AML-193 (cell line): ENCODE measurements at places on chromosomes 6 and 20.
A peak's percentile ranks its signal among the peaks of the same experiment; 100 is the strongest.

- DNase-seq = no peak
These were observed 228.8 kb downstream of the DHX35 start for GRCh38 chr20:39190666-39191570.

DNA sequence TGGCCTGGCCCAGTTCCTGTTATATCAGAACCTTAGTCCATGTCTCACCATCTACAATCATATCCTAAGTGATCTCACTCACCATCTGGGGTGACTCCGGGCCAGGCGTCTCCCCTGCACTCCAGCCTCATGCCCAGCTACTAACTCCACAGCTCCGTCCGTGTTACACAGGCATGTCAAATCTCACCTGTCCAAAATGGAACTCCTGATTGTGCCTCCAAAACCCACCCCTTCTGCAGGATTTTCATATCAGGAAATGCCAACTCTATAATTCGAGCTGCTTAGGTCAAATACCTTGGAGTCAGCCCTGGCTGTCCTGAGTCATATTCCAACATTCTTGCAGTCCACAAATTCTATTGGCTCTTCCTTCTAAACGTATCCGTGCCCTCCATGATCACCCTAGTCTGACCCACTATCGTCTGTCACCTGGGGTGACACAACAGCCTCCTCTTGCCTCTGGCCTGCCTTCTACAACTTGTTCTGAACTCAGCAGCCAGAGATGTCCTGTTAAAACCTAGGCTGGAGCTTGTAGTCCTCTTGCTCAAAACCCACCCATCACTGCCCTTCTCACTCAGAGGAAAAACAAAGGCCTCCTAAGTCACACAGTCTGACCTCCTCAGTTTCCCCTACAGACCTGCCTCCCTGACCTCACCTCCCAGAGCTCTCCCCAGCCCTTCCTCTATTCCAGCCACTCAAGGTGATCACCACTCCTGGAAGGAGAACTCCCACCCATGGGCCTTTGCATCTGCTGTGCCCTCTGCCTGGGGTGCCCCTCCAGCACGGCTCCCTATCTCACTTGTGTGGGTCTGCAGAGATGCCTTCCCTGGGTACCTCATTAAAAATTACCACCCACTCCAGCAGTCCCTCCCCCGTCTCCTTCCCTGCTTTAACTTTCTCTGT, 85.3 kb upstream of the SIRPA start:
- DNase-seq = no peak

DNA sequence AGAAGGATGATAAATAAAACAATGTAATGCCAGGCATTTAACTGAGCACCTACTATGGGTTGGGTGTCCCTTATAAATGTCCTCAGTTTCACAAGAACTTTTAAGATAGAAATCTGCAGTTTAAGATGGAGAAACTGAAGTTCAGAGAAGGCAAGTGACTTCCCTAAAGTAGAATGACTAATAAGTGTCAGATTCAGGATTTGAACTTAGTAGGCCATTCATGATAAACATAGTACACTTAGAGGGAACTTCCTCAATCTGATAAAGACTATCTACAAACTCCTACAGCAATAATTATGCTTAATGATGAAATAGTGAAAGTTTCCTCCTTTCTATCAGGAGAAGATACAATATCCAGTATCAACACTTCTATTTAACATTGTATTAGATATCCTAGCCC, 43.9 kb downstream of the NCR2 start:
- DNase-seq = peak; percentile 81

DNA sequence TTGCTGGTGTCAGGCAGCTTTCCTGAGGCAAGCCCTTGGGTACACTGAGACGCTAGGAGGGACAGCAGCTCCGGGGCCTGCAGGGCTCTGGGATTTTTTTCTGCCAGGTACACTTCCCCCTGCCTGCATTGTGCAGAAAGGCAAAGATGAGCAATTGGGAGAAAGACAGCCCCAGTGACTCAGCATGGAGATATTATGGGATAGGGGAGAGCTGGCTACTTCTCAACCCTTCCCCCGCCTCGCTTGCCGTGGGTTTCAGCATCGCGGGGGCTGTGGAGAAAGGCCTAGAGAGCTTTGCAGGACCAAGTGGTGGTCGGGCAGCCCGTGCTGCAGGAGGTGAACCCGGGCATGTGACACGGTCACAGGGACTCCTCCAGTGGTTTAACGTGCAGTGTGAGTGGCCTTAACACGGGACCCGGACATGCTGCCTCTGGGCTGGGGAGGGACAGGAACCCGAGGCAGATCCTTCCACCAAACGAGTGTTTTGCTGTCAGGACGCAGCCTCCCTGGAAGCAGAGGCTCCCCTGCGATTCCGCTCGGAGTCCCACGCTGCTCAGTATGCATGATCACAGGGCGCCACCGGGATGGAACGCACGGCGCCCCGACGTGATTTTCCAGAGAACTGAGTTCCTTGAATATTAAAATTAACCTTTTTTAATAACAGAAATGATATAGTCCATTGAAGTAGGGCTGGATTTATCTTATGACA, 139.9 kb downstream of the CDH4 start:
- DNase-seq = no peak

GRCh38 chr6:108872575-108872974, 24.4 kb downstream of the ARMC2 start:
- no peak for DNase-seq

DNA sequence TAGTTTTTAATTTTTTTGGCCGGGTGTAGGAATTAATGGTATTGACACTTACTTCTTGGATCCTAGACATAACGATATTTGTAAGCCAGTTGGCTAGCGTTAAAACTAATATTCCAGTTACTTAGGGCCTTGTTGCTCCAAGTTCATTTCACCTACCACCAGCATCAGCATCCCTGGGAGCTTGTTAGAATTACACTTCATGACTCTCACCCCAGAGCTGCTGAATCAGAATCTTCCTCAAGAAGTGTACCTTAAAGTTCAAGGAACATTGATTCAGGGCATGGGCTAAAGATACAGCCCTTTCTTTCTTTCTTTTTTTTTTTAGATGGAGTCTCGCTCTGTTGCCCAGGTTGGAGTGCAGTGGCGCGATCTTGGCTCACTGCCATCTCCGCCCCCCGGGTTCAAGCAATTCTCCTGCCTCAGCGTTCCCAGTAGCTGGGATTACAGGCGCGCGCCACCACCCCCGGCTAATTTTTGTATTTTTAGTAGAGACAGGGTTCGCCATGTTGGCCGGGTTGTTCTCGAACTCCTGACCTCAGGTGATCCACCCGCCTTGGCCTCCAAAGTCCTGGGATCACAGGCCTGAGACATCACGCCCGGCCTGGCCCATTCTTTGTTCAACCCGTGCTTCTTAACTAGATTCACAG, 1.1 kb downstream of the SLX4IP start:
- no peak for DNase-seq

GRCh38 chr20:5822569-5822968, 72.4 kb downstream of the SHLD1 start:
- peak; percentile 70 for DNase-seq

DNA sequence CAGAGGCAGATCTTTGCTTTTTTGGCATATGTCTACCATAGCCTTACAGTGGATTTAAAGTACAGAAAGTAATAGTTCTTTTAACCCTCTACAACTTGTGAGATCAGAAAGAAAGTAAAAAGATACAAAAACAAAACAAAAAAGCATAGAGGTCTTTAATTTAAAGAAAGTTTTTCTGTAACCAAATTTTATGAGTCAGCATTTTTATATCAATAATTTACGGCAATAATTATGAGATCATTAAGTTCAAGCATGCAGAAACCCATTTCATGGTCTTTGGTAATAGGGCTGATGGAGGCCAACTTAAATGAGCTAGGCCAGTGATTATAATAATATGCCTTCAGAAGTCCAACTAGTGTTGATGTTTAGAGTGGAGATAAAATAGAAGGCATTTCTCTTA, 145.9 kb downstream of the AIG1 start:
- DNase-seq = no peak

DNA sequence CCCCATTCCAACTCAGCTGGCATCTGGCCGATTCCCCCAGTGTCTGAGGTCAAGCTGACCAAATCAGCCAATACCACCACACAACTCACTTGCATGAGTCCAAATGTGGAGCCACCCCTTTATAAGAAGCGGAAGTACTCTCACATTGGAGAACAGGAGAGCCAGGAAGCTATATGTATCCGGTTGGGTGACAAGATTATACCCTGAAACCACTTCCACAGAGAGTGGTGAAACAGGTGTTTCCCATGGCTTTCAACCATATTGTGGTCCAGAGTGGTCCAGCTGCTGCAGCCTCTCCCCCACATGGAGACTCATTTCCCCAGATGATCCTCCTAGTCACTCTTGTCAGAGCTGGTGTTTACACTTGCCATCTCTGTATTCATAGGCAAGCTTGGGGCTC, 24.0 kb upstream of the SERINC1 start:
- DNase-seq = no peak

- no peak for DNase-seq
These were observed 57.5 kb downstream of the ILRUN start for GRCh38 chr6:34638834-34639736.

DNA sequence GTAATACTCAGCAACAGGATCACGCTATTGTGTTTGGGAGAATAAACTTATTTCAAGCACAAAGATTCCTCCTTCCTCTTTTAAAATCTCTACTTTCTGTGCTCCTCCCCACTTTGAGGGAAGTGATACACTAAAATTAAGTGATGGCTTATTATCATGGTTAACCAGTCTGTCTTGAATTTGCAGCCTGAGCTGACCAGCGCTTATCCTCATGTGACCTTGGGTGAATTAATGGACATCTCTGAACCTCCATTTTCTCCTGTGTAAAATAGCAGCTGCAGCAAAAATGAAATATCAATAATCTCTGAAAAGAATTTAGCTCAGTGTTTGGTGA, 222.6 kb downstream of the BCAS1 start:
- DNase-seq = peak; percentile 71

DNA sequence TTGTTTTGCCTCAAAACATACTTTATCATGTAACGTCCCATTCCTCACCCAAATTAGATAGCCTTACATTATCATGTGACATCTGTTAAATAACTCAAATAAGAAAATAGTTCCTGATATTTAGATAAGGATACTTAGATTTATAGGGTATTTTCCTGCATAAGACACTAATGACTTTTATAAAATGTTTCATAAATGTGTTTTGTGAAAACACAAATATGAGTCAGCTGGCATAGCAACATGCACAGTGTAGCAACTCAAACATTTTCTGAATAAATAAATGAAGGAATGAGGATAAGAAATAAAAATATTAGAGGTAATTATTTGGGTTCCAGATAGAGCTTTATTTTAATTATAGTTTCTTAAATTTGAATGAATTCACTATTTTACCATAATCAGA, 460.4 kb upstream of the PLCB4 start:
- no peak for DNase-seq

- no peak for DNase-seq
These were observed 5.7 kb downstream of the C20orf204 start for GRCh38 chr20:64041781-64042053.

GRCh38 chr6:46138281-46138680, 8.5 kb downstream of the ENPP4 start:
- DNase-seq = no peak

- no peak for DNase-seq
These were observed 33.3 kb downstream of the NQO2 start for GRCh38 chr6:3032986-3033385.

GRCh38 chr6:134686071-134686470, 263.8 kb downstream of the ALDH8A1 start:
- DNase-seq = no peak

DNA sequence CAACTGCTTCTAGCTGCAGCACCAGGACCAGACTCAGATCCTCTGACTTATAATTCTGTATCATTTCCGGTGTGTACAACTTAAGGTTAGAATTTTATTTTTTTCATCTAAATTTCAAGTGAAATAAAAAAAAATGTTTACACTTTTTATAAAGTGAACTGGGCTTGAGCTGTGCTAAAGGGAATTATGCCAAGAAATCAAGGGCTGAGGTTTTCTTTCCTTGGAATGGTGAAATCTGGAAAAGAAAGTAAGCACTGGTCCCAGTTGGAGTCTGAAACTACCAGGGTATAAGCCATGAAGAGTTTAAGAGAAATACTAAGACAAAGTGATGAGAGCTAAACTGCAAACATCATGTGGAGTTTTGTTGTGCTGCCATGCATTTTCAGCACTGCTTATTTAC, 21.7 kb upstream of the FYN start:
- DNase-seq = no peak

- no peak for DNase-seq
These were observed 7.0 kb upstream of the RREB1 start for GRCh38 chr6:7100753-7101081.

- no peak for DNase-seq
These were observed 16.2 kb upstream of the RALY start for GRCh38 chr20:33977535-33977934.

GRCh38 chr6:156638581-156638980, 138.6 kb upstream of the ARID1B start:
- DNase-seq = no peak

DNA sequence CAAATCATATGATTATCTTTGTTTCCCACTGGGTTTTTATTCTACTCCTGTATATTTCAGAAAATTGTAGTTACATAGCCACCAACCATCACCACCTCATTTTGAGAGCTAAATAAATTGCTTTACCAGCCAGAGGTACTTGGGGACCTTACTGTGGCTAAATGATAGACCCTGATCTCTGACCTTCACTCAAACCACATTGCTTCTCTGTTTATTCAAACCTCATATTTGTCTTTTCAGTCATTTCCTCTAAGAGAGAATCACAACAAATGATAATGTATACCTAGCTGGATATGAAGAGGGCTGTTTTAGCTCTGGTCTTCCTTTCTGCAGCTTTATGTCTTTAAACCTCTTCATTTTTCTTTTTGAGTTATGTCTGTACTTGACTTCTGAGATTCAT, 142.8 kb downstream of the ADGB start:
- DNase-seq = no peak

GRCh38 chr6:105810105-105810921, 275.8 kb upstream of the PRDM1 start:
- DNase-seq = peak; percentile 92

DNA sequence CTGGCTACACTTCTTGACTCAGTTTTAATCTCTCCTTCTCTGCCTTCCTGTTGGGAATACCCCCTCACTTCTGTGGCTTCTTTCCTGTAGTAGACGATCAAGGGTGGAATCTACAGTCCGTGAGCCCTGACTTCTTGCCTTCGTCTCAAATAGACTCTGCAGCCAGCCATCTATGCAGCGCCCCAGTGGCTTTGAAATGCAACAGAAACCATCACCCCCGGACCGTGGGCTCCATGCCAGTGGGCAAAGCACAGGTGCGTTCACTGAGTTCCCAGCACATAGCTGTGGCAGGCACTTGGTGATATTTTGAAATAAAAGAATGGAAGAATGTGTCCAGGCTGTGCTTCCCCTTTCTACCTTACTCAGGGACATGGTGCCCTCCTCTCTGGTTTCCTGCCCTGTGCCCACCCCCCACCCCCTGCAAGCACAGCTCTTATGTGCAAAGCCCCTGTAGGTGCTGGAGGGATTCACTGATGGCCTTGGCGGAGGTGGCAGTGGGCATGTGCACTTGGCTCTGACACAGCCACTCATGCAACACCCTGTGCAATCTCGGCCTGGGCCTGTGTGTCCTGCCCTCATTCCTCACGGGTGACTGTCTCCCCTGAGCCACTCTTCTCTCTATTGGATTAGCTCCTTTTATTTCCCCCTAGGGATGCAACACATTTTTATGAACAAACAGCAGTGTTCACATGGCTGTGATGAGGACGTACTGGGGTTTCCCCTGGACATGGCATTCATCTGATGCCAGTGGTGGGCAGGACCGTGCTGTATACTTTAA, 5.5 kb upstream of the CDSN start:
- DNase-seq = no peak

GRCh38 chr6:38876475-38876874, 161.4 kb downstream of the DNAH8 start:
- DNase-seq = peak; percentile 16

- no peak for DNase-seq
These were observed 100.5 kb upstream of the EDN1 start for GRCh38 chr6:12189661-12190060.

GRCh38 chr20:19758501-19759331, 658 bp downstream of the RIN2 start:
- DNase-seq = no peak
